Hindlimb muscle (tissue), 1 donor: ENCODE measurements at places on chromosomes 2 and 18. TPM values are rescaled to one million over a fixed set of nuclear protein-coding genes. Genes with fewer than 3 reads are reported as not detected.

- DNase-seq, result no peak
These were observed 66.7 kb upstream of the SLC39A10 start for GRCh38 chr2:195590199-195590860.

DNA sequence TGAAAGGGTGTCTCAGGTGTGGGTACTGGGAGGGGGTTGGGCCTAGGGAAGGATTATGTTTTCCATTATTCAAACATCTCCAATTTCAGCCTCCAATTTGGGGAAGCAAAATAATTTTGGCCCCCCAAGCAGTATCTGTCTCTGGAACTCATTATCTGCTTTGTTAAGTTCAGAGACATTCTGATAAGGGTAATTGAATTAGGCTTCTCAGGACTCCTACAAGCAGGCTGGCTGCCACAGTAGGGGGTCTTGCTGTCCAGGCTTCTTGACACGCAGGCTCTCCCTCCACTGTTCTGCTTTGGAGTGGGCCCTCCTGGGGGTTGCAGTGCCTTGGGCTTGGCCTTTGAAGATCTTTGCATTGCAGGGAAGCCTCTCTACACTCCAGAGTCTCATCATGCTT lies 108.1 kb upstream of the SIX2 start:
- no peak for DNase-seq

- DNase-seq, result no peak
These were observed 61.9 kb upstream of the ALK start for GRCh38 chr2:29983308-29983707.

DNA sequence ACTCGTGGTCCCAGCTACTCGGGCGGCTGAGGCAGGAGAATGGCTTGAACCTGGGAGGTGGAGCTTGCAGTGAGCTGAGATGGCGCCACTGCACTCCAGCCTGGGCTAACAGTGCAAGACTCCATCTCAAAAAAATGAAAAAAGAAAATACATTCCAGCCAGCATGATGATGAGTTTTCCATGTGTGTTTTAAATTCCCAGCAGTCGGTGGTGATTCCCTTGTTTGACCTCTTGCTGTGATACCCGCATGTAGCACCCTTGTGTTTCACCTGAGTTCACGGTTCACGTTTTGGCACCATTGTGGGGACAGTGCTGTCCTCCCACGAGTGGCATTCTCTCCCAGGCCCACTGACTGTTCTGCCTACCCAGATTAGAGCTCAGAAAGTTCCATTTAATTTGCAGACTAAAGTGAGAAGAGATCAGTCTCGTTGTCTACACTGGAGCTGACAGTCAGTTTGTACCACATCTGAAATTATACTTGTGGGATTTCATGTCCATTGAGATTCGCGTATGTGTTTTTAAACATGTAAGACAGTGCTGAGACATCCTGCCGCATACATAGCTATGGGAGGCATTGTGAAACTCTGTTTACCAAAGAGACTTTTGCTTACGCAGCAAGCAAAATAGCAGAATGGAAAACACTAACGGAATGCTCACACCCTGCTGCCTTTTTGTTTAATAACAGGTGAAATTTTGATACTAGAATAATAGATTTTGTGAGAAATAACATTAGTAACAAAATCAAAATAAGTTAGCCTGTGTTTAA lies 157.1 kb downstream of the GBX2 start:
- no peak for DNase-seq

DNA sequence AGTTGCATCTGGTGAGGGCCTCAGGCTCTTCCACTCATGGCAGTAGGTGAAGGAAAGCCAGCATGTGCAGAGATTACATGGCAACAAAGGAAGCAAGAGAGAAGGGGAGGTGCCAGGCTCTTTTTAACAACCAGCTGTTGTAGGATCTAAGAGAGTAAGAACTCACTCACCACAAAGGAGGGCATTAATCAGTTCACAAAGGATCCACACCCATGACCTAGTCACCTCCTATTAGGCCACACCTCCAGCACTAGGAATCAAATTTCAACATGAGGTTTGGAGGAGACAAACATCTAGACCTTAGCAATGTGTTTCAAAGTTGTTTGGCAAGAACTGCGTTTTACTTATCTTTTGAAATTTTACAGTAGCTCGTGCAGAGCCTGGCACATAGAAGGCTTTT lies 20.5 kb upstream of the REG3A start:
- no peak for DNase-seq

- DNase-seq, result no peak
These were observed 1038.1 kb downstream of the SUCLG1 start for GRCh38 chr2:83420993-83421392.

Gene LRRC30
- 9.2 TPM for polyA plus RNA-seq
